ELR (cell line): ENCODE measurements at places on chromosomes 16 and 17.

DNA sequence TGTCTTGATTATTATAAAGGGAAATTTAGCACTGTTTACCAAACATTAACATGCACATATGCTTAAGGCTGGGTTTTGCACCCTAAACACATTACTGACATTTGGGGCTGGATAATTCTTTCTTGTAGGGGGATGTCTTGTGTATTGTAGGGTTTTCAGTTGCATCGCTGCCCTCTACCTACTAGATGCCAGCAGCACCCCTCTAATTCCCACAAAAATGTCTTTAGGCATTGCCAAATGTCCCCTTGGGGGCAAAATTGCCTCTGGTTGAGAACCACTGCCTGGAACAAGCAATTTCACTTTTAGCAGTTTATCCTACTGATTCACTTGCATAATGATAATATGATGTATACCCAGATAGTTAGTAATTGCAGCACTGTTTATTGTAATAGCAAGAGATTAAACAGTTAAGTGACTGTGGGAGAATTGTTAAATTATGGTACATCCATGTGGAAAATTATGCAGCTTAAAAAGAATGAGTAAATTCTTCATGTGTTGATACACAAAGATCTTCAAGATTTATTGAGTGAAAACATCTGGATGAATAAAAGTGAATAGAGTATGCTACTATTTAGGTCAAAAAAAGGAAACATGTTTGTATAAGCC is 18.4 kb downstream of the PRSS54 start:
- no peak for DNase-seq

GRCh38 chr17:39527220-39527813 is 66.0 kb downstream of the CDK12 start:
- peak; percentile 40 for DNase-seq

GRCh38 chr17:45101546-45101882 is 30.8 kb downstream of the PLCD3 start:
- DNase-seq: no peak

DNA sequence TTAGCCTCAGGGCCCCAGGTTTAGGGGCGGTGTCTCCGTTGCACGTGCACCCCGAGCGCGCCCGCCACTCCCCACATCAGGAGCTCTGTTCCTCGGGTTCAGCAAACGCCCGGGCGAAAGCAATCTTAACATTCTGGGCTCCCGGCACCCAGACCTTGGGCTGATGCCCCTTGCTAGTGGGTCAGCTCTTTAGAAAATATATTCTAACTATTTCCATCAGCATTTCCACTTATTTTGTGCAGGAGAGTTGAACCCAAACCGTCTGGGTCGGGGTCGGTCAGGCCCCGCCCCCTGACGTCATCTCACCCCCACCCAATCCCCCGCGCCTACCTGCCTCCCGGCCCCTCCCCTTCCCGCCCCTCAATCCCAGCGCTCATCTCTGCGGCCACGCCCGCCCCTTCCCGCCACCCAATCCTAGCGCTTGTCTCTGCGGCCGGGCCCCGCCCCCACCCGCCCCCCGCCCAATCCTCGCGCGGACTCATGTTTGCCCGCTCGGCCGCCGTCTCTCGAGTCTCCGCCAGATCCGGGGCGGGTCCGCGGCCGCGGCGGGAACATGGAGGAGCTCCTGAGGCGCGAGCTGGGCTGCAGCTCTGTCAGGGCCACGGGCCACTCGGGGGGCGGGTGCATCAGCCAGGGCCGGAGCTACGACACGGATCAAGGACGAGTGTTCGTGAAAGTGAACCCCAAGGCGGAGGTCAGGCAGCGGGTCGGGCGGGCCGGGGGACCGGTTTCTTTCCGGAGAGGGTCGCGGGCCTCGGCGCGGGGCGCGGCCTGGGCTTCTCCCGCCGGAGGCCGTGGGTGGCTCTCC is at the start of gene FN3KRP:
FN3KRP (plus strand) TSS at position 504 of the 808 bp plus-strand sequence; CDS start at position 554, 50 bp downstream.
- peak; percentile 94 for DNase-seq

DNA sequence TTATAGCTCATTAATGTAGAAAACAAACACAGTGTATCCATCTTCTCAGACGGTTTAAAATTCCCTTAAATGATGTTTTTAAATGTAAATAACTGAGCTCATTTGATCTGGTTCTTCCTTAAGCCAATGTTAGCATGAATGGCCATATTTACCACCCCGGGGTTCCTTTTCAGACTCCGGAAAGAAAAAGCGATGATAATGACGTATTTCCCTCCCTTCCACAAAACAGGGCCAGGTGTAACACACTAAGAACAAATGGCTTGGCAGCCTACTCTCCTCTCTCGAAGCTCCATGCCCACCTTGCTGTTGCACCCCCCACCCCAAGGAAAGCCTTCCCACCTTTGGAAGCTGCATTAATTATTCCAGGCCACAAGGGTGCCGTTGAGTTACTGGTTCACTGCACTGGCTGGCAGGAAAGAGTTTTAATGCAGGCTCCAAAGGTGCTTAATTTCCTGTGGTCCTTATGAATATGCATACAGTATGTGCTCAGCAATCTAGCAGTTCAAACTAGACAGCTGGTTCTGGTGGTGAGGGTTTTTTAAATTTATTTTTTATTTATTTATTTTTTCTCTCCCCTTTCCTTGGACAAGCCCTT is 378.9 kb downstream of the WWOX start:
- DNase-seq: no peak

DNA sequence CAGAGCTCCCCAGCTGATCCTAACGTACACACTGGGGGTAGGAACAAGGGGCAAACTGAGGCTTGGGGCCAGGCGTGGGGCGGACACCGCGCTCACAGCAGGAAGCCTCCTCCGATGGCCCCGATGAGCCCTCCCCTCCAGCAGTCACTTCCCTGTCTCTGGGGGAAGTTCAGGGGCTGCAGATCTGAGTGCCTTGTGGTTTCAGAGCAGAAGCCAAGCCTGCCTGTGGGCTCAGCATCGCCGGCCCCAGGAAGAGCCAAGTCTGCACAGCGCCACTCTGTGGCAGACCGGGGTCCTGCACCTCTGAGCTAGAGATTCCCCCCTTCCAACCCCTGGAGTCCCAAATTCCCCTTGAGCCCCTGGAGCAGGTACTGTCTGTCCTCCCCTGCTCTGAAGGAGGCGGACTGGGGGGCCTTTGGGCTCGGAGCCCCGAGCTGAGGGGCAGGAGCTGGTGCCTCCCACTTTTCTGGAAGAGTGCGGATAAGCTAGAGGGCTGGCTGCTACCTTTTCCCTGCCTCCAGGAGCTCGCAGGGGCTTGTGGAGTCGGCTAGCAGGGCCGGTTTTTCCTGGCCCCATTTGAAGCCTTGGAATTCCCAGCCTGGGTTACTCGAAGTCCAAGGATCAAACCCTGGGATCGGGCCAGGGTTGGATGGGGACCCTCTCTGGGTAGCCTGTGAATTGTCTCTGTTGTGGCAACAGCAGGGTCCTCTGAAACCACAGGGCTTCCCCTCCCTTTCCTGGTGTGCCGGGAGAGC is 2.9 kb downstream of the GSE1 start:
- peak; percentile 81 for DNase-seq

DNA sequence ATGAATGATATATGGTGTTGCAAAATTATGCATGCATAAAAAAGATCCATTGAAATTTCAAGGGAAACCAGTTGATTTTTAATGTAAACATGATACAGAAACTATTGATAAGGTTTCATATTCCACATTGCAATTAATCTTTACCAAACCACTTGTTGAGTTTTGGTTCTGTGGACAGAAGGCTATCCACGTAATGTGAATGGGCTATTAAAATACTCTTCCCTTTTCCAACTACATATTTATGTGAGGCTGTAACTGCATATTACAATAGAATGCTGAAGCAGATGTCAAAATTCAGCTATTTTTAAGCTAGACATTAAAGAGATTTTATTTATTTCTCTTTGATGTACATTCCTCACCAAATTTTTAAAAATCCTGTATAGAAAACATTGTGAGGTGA is 33.7 kb upstream of the VPS4A start:
- DNase-seq: no peak

- DNase-seq: no peak
These were observed 47.6 kb downstream of the FZD2 start for GRCh38 chr17:44604768-44605485.

- no peak for DNase-seq
These were observed 5.1 kb upstream of the MEIOB start for GRCh38 chr16:1877089-1877488.

GRCh38 chr17:78117027-78117981 is 11.3 kb downstream of the TMC6 start:
- no peak for DNase-seq

GRCh38 chr17:73782641-73783381 is 138.6 kb upstream of the SDK2 start:
- no peak for DNase-seq

DNA sequence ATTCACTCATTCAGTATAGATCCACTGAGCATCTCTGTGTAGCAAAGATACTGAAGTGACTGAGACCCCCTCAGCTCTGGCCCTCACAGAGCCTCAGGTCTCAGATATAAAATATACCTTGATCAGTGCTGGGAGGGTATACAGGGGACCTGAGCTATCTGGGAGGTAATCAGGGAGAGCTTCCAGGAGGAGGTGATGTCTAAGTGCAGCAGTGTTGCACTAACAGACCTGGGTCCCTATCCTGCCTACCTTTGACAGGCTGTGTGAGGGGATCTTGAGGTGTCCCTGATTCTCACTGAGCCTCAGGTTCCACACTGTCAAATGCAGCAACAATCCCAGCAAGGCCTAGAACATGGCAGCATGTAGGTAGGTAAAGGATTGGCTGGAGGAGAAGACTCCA is 6.5 kb upstream of the ALKBH5 start:
- DNase-seq: no peak

DNA sequence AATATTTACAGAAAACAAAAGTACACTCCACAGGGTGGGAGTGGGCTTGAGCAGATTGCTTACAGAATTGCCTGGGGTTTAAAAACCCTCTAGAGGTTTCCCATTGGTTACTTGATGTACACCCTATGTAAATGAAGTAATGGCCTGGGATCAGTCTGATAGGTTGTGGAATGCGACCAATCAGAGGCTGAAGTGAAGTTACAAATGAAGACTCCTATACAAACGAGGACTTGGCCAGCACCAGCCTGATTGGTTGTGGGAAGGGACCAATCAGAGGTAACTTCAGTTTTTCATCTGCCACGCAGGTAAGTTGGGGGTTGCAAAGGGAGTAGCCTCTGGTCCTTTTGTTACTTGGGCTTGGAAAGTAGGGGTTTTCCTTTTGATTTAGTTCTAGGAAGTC is 8.8 kb downstream of the EEF2K start:
- DNase-seq: no peak

- no peak for DNase-seq
These were observed 3.3 kb downstream of the ATPAF2 start for GRCh38 chr17:18035704-18036103.

DNA sequence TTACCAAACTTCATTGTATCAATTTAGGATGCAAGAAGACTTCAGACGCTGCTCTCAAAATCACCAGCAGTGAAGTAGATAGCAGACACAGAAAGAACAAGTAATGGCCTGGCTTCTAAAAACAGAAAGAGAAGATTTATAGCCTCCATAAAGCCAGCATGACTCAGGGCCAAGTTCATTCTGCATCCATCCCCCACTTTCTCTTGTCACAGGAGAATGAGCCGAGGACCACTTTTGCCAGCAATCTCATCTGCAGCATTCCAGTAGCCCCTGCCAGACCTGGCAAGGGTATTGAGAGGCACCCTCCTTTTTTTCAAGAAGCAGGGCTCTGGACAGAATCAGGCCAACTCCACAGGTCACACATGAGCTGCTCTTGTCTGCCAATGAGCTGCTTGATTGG is 355.4 kb upstream of the SOX9 start:
- DNase-seq: peak; percentile 25

DNA sequence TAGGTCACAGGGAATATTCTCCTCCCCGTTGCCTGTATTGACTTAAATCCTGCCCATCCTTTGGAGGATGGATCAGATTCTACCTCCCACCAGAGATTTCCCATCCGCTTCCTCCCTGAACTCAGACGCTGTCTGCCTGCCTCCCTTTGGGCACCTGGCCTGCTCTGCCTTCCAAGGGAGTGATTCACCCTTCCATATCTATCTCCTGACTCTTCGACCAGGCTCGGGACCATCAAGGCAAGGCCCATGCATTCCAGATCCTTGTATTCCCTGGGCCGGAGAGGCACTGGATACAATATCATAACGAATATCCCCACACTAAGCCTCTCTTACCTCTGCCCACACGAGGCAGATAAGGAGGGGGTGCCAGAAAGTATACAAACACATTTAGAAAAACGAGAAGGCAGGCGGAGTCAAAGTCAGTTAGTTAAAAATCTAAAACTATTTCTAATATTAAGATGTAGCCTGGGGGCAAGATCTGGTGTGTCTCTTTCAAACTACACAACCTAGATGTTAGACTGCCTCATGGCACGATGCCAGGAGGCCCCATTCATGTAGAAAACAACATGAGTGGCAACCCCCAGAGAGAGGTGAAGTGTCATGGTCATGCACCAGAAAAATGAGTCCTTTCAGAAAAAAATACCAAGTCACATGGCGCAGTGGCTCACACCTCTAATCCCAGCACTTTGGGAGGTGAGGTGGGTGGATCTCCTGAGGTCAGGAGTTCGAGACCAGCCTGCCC is 9.2 kb downstream of the PMP22 start:
- DNase-seq: peak; percentile 69

DNA sequence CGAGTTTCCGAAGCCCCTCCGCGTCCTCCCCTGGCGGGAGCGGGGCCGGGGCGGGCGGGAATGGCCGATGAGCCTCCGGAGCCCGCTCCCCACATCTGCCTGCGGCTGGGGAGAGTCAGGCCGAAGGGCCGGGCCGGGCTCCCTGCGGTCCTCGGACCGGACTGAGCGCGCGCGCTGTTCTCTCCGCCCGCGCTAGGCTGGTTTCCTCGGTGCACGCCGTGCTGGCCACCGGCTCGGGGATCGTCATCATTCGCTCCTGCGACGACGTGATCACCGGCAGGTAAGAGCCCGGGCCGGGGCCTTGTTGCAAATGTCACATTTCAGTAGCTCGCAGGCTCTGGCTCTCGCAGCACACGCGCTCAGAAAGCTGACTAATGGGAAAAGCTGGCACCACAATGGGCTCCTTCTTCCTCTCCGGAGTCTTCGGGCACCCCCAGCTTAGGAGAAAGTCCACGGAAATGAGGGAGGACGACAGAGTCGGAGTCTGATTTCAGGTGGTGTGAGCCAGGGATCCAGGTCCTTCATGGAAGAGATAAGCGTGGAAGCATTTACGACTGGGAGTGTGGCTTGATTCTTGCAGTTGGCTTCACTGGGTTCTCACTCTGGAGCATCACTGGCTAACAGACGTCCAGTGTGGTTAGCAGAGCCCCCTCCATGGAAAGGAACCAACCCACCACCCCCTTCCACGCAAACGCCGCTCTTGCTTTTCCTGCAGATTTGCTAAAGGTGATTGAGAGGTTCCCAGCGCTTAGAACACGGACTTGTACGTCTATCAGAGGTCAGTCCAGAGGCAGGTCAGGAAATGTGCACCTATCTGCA is 715 bp downstream of the TLCD3A start:
- peak; percentile 67 for DNase-seq
